Vagina (tissue), 2 donors: ENCODE measurements at places on chromosomes 5 and 9.

DNA sequence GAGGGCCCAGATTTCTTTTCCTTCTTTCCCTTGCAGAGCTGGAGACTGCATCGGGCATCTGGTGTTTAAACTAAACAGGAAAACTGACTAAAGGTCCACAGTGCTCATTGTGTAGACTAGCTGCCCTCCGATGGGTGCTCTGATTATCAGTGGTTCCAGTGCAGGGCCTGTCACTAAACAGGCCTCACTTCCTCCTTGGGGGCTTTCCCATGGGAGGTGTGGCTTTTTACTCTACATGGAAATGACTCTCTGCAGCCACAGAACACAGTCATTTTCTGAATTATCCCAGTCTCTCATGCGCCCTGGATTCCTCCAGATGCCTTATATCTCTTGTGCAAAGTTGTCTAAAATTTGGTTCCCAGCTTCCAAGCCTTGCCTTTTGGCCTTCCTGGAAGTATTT, 199.2 kb downstream of the TRIO start:
- DNase-seq = no peak

- DNase-seq = no peak
Measured at GRCh38 chr5:139236479-139236878, 38.3 kb upstream of the SIL1 start.

DNA sequence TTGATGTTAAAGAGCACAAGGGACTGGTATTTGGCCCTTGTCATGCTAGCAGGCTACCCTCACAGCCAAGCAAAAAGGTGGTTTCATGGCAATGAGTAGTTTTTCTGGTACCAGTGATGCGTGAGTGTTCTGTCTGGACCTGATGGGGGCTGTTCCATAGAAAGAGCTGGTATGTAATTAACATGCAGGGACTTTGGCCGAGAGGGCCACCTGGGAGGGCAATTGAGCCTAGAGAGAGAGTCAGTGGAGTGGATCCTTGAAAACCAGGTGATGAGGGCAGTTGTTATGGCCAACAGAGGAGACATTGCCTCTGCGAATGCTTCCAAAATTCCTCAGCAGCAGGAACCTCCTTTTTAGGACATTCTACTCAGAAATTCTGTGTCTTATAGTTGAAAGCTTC, 383.3 kb downstream of the PSAT1 start:
- no peak for DNase-seq

GRCh38 chr9:92122061-92122460, 6.8 kb upstream of the SPTLC1 start:
- no peak for DNase-seq

GRCh38 chr5:139915834-139916233, 120.2 kb downstream of the PSD2 start:
- peak; percentile 52 for DNase-seq

DNA sequence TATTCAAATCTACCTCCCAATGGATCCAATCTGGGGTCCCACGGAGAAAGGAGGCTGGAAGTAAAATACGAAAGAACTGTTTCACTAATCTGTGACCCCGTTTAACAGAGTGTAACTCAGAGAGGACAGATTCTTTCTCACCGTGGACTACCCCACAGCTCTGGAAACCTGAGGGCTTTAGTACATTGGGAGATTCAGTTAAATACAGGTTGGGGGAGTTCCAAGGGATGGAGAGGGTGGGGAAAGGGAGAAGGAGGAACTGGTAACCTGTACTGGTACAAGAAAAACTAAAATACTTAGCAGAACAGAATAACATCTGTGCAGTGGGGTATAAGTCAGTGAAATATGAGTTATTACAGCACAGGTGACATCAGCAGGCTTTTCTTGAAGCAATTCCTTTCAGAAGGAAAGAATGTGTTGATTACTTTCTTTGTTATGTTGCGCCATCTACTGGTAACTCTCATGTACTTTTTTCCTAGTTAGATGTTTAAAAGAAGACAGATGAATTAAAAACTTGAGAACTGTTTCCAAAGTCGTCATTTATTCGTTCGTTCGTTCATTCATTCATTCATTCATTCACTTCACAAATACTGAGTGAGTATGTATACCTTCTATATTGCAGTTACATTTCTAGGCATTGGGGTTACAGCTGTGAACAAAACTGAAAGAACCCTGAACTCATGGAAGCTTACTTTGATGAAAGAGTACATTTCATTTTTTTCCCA, 30.0 kb upstream of the STOM start:
- DNase-seq = no peak

GRCh38 chr5:43243270-43243669, 51.2 kb downstream of the NIM1K start:
- DNase-seq = no peak

DNA sequence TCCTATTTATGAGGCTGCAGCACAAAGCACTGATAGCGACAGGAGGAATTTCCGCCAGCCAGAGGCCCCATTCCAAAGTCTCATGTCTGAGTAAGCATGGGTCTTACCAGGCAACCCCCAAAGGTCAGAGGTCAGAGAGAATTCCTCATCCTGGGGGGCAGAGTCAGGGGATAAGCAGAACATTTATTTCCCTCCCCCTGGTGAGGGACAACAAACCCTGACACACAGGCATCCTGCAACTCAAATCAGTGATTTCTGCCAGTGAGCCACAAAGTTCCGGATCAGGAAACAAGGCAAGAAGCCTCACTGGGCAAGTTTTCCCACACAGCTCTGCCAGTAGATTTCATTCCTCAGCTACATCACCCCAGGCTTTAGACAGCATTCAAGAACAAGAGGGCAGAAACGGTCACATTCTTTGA, 37.0 kb downstream of the ADAMTS12 start:
- DNase-seq = no peak

DNA sequence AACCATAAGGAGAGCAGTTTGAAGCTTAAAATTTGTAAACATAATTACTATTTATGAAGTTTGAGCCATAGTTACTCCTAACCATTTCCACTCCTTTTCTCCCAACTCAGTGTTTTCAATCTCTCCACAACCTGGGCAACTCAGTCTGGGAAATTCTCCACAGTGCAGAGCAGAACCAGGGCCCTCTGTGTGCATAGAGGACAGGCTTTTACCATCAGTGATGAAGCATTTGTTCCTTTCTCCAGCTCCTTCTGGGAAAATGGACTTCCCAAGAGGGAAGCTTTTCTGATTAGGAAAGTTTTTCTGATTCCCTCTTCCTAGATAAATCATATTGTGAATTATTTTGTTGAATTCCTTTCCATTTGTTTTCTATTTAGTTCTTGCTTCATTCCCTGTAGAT, 132.3 kb upstream of the MPDZ start:
- DNase-seq = no peak

- no peak for DNase-seq
Measured at GRCh38 chr5:79746642-79747569, 57.3 kb downstream of the CMYA5 start.

DNA sequence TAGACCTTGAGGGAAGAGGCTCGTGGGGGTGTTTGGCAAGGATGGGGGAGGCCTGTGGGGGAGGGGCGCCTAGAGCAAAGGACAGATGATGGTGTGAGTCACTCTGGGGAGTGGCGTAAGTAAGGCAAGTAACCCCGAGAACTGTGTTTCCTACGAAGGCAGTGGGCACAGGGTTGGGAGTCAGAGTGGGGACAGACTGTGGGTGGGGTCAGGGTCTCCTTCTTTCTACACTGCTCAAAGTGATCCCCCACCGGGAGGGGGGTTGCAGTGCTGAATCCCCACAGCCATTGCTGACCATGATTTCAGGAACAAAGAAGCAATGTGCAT, 136.8 kb downstream of the TENT4A start:
- no peak for DNase-seq

DNA sequence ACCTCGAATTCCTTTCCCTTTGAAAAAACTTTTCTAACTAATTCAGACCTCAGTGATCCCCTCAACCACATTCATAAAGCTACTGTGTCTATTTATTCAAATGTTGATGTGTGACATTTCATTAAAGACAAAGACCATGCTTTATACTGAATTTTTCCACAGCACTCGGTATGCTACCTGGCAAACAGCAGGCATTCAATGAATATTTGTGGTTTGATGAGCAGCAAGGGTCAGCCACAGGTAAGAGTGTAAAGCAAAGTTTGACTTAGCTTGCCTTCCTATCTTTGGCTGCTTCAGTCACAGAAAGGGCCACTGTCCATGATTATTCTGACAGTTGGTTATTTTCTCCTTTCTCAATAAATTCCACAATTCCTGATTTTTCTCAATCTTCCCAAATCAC, 5.1 kb upstream of the CDC42SE2 start:
- DNase-seq = no peak

DNA sequence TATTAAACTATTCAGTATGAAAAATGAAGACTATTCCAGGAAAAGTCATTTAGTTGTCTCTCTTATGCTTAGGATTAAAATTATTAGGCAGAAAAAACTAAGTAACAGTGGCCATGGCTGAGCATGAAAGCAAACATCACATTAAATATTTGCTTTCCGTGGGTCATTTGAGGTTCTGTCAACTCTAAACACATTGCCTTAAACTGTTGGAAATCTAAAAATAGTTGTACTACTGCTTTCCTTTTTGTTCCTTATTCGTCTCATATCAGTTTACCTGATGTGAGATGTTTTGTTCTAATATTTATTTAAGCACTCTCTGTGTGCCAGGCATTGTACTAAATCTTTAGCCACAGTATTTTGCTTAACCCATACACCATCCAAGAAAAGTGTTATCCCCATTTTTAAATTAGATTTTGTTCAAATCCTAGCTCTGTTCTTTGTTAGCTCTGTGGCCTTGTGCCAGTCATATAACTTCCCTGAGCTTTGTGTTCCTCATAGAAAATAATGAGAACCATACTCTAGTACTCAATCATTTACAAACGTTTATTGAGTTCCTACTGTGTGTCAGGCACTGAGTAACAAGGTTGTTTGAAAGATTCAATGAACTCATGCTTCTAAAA, 18.7 kb upstream of the ZNF608 start:
- no peak for DNase-seq

- no peak for DNase-seq
Measured at GRCh38 chr5:78983601-78984438, 1.3 kb downstream of the ARSB start.

GRCh38 chr5:118628660-118629354, 359.5 kb downstream of the DTWD2 start:
- no peak for DNase-seq

DNA sequence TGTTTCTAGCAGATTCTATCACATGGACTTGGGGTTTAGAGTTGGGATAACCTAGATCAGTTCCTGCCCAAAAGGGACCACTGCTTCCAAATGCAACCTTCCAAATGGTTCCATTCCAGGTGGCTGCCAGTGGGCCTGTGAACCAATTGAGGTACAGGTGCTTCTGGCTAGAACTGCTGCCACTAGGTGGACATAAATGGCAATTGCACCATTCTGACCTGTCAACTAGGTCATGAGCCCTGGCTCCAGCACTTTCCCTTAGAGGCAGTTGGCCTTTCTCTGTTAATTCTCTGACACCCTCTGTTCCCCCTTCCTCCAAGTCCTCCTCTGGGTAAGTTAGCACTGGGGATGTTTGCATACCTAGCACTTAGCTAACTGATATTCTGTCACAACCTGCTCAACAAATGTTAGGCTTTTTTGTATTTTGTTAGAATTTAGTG, 16.6 kb upstream of the HEMGN start:
- DNase-seq = no peak

- DNase-seq = no peak
Measured at GRCh38 chr5:5367739-5368138, 54.7 kb upstream of the ICE1 start.

DNA sequence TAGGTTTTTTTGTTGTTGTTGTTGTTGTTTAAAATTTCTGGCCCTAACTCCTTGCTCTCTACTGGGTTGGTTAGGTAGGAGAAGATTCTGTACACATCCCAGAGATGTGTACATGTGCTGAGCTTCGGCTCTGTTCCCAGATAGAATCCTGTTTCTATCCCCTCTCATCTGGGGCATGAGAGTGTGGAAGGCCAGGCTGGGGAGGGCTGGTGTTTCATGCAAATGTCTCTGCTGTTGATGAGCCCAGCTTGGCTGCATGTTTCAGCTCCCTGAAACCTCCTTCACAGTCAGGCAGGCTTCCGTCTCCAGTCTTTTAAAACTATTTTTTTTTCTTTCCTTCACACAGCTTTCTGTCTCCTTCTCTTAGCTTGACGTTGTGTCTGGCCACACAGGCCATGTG, 526.9 kb upstream of the KLF4 start:
- no peak for DNase-seq

GRCh38 chr5:65624025-65624570, at the start of gene TRIM23:
Gene TRIM23 (minus strand): TSS chr5:65624333. CDS start chr5:65624274, 59 bp downstream.
- no peak for DNase-seq

DNA sequence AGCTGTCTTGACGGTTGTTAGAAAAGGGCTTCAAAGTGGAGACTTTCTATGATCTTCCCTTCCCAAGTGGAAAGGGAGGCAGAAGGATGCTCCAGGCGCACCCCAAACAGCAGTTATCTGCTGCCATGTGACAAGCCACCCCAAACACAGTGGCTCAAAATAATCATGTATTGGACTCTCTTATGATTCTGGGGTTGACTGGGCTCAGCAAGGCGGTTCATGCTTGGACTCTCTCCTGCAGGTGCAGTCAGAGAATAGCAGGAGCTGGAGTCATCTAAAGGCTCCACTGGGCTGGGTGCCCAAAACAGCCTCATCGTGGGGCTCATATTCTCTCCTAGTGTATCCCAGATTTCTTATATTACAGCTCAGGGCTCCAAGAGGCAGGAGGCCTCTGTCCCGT, 177.6 kb upstream of the IER5L start:
- DNase-seq = no peak

DNA sequence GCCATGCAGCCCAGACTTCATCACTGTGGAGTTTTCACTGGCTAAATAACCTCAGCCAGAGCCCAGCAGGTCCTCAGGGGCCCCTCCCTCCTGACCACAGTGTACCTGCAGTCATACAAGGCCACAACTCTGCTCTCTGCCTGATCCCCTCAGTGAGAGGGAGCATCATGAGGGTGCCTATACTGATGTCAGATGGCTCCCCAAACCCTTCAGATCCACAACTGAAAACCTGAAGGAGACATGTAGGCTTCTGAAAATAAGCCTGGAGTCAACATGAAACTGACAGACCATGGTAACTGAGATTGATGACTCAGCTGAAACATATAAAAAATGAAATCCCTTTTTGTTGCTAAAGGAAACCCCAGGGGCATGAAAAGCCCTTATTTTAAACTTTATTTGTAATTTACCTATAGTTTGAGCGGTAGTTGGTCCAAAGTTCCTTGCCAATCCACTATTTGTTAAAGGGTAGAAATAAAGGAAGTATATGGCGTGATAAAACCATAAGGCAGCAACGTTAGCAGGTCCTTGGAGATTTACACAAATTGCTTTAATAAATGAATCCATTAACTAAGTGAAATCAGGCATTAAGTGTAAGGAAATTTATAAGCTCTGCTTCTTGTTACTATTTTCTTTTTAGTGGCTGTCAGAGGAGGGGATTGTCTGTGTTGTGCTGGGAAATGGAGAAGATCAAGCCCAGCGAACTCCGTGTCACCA, 68.3 kb downstream of the FGF1 start:
- no peak for DNase-seq

GRCh38 chr9:70954596-70955143, 166.8 kb downstream of the TRPM3 start:
- no peak for DNase-seq

DNA sequence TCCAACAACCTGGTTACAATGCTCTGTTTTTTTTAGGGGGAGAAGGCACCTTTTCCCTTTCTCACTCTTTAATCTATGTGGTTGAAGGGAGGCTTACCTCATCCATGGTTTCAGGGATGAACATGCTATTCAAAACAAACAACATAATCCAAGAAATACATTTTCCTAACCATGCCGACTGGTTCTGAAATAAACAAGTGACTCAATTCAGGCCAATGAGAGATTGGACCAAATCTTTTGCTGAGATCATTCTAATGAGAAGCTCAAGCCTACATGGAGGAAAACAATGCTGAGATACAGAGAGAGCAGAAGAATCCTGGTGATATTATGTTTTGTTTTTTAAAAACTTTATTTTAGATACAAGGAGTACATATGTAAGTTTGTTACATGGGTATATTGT, 46.8 kb upstream of the ELL2 start:
- no peak for DNase-seq

- DNase-seq = no peak
Measured at GRCh38 chr9:79946712-79947111, 374.9 kb downstream of the TLE4 start.
